ENCODE measurements at places on chromosomes 1 and 21.

DNA sequence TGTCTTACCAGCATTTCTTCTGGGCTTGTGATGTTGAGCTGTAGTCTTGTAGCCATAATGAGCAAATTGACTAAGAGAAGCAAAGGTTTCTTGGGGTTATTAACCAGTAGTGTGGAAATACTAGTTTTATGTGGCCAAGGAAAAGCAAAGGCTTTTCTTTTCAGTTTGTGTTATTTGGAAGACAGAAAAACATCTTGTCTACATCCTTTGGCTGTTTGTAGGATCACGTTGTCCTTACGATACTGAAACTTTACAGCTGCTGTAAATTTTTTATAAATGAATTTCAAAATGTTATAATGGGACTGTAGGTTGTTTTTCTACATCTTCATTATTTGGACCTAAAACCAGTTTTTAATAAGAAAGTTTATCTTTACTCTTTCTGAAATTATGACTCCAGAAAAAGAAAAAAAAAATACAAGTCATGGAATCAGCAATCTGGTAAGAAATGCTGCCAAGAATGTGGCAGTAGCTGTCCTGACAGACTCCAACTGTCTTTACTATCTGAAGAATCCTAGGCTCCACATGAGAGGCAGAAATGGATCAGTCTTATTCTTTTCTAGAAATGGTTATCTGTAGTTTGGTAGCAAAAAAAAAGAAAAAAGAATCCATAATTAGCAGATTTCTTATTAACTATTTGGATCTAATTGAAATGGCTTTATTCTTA is 41.6 kb upstream of the QSOX1 start:
- no peak for DNase-seq

- no peak for DNase-seq
Measured at GRCh38 chr1:245648749-245649522, 494.2 kb downstream of the KIF26B start.

- no peak for DNase-seq
Measured at GRCh38 chr1:48807554-48808260, 31.0 kb upstream of the BEND5 start.

DNA sequence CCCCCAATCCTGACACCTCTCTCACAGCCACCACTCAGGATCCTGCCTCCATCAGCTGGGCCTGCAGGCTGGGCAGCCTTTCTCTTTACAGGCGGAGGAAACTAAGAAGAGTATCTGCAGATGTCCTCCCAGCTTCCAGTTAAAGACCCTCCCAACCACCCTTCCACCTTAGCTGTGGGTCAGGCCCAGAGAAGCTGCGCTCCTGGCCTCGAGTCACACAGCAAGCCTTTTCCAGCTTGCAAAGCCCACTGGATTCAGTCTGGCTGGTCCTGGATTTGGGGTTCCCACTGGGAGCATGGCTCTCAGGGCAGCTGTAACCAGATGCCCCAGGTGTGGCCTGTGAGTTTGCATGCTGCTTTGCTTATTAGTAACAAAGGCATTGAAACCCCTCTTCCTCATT is 19.9 kb downstream of the KCNQ4 start:
- DNase-seq, result no peak

- DNase-seq, result no peak
Measured at GRCh38 chr1:230806552-230806951, 59.4 kb downstream of the CAPN9 start.

DNA sequence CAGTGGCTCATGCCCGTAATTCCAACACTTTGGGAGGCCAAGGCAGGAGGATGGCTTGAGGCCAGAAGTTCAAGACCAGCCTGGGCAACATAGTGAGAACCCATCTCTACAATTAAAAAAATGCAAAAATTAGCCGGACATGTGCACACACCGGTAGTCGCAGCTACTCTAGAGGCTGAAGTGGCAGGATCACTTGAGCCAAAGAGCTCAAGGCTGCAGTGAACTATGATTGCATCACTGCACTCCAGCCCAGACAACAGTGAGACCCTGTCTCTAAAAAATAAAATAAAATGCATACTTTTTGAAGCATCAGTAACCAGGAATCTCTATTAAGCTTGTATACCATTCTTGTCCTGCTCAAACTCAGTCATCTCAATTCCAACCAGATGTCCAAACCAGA is 27.2 kb upstream of the EEIG2 start:
- DNase-seq, result no peak

GRCh38 chr21:36654796-36655325 is 44.1 kb upstream of the SIM2 start:
- no peak for DNase-seq

DNA sequence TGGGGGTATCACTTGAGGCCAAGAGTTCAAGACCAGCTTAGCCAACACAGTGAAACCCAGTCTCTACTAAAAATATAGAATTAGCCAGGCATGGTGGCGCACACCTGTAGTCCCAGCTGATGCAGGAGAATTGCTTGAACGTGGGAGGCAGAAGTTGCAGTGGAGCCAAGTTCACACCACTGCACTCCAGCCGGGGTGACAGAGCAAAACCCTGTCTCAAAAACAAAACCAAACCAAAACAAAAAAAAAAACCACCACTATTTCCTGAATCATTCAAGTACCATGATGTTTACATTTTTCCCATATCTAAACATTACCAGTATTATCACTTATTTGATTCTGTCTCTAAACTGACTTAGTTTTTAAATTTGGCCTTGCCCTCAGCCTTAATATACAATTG is 29.5 kb downstream of the TUT4 start:
- DNase-seq, result no peak

- DNase-seq, result no peak
Measured at GRCh38 chr1:55504306-55504731, 289.2 kb upstream of the USP24 start.

GRCh38 chr1:54986533-54986932 is 6.1 kb downstream of the TMEM61 start:
- DNase-seq, result no peak

GRCh38 chr1:160910170-160910750 is 25.3 kb upstream of the ITLN1 start:
- DNase-seq, result no peak

DNA sequence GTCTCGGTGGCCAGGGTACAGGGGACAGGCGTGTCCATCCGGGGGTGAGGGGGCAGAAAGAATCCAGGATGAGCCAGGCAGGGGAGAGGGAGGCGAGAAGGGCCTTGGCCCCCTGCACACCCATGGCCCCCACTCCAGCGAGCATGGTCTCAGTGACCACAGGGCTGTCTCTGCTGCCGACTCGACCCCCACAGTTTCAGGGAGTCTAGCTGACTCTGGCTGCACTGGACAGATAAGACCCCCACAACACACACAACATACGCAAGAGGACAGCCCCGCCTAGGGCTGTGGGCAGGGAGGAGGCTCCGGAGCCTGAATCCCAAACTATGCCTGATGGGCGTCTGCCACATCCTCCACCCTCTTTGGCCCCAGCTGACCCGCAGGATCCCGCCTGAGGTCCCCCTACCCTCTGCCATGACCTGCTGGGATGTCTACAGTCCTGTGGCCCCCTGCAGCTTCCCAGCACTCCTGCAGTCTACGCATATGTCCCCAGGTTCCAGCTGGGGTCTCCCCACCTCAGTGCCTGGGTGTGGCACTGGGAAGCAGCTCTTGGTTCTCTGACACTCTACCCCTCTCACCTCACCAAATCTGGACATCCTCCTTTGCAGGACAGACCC is 22.0 kb downstream of the WNT9A start:
- DNase-seq, result no peak

DNA sequence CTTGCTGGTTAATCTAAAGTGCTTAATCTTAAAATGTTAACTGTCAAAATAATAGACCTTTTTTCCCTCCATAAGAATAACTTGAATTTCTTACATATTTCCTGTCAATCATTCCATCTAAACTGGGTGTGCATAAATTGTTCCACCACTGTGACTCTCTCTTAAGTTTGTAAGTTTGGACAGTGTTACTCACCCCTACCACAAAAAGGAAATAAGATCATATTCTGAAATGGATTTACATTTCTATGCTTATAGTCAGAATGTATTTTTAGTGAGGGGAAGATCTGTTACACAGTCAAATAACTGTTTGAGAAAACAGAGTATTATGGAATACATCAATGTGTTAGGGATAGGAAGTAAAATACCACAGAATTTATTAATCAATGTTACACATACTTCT is 109.6 kb upstream of the DPYD start:
- DNase-seq, result no peak

GRCh38 chr1:91559838-91560565 is 59.4 kb downstream of the CDC7 start:
- DNase-seq, result no peak

- DNase-seq, result no peak
Measured at GRCh38 chr1:116133696-116134475, 22.7 kb downstream of the MAB21L3 start.

DNA sequence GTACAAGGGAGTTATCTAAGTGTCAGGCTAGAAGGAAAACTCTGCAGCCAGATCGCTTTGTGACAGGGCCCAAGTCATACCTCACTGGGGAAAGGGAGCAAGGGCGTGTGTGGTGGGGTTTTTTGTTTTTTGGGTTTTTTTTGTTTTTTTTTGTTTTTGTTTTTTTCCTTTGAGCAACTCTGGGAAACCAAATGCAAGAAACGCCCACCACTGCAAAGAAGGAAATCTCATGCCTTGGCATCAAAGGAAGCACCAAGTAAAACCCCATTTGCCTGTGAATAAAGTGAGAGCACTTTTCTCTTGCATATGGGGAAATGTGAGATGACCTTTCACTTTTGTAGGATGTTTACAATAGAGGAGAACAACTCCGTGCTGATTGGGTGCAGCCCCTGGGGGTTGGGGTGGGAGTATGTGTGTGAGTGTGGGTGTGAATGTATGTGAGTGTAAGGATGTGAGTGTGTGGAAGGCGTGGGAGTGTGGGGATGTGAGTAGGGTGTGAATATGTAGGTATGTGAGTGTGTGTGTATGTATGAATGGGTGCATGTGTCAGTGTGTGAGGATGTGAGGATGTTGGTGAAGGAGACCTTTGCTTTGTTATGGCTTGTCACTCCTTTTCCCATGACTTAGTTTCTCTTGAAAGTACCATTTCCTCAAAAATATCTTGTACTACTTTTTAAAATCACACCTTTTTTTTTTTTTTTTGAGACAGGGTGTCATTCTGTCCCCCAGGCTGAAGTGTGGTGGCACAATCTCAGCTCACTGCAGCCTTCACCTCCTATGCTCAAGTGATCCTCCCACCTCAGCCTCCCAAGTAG is 34.6 kb downstream of the IL12RB2 start:
- DNase-seq, result no peak

DNA sequence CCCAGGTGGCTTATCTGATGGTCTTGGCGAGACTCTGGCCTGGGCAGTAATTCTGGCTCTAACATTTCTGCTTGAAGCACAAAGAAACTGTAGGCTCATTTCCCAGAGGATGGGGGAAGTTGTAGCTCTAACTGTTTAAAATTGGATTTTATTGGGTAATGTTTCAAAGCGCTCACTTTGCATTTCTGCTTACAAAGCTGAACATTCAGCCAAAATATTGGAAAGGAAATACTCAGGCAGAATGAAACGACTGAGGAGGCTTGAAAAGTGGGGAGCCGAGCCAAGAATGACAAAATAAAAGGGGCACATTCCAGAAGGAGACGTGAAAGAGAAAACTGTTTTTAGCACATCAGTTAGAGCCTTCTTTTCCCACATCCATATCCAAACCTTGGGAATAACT is 202.6 kb downstream of the GRIK1 start:
- no peak for DNase-seq

- DNase-seq, result no peak
Measured at GRCh38 chr1:198263186-198263585, 106.4 kb downstream of the NEK7 start.

DNA sequence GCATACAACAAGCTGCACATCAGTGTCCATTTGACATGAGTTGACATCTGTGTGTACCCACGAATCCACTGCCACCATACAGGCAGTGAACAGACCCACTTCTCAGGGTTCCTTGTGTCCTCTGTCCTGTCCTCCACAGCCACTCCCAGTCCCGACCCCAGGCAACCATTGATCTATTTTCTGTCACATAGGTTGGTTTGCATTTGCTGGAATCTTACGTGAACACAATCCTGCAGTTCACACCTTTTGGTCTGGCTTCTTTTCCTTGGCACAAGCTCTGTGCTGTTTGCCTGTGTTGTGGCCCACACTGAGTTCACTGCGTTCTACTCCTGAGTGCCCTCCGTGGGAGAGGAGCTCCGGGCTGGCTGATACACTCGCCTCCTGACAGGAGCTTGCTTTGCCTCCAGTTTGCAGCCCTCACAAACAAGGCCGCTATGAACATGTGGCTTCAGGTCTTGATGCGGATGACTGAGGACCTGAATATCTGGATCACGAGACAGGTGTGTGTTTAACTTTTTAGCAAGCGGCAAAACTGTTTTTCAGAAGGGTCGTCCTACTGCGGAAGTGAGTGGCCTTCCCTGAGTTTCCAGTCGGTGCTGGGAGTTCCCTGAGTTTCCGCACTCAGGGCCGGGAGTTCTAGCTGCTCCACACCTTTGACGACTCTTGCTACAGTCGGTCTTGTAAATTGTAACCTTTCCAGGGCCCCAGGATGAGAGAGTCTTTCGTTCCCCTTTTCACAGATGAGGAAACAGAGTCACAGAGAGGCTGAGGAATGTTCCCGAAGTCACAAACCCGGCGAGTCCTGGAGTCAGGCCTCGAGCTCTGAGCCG is 13.0 kb upstream of the COL18A1 start:
- peak; percentile 5 for DNase-seq

DNA sequence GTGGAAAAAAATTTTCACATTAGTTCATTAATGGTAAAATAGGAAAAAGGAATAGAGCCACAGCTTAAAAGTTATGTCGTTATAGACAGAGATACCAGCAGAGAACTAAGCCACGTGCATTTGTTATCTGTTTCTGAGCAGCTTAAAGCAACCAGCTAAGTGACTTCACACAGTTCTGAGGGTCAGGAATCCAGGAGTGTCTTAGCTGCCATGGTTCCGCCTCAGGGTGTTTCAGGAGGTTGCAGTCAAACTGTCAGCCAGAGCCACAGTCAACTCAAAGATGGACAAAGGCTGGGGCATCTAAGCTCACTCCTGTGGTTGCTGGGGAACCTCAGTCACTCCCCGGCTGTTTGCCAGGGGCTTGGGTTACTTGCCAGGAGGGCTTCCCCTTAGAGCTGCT is 515.8 kb downstream of the SMYD3 start:
- no peak for DNase-seq

- no peak for DNase-seq
Measured at GRCh38 chr1:164759144-164759920, 200.3 kb downstream of the PBX1 start.

DNA sequence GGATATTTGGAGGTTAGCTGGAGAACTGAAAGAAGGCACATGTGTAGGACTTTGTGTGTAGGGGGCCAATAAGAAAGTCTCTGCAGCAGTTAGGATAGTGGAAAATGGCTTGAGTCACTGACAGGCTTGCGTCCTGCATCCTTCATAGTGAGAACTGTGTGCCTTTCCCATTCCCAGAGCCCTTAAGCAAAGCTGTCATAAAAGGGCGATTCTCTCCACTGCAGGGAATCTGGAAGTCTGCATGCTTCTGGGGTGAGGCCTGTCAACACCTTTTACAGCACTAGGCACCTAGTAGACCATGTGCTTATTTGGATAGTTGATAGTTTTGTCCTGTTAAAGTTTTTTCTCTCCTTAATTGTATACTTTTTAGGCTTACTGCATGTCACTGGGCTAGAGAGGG is 39.4 kb upstream of the MACF1 start:
- no peak for DNase-seq

- no peak for DNase-seq
Measured at GRCh38 chr1:164369698-164370365, 189.2 kb upstream of the PBX1 start.

All from adrenal gland (tissue), 19 donors.